ENCODE measurements at places on chromosomes 3 and 15.

GRCh38 chr3:11583638-11584046 is 60.1 kb downstream of the VGLL4 start:
- no peak for DNase-seq

DNA sequence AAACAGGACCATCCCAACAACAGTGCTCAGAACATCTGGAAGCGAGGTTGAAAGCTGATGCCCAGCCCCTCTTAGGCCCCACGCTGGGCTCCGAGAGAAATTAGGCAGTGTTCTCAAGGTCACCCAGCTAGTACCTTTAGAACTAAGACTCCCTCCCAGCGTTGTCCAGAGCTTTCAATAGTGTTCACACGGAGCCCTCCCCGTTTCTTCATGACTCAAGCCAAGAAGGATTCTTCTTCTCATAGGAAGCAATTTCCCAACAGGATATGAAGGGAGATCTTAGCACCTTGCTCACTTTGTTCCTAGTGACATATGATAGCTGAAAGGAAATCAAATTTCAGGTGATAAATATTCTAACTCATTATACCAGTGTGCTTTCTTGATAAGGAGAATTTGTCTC is 244.2 kb upstream of the ST8SIA2 start:
- DNase-seq, result no peak

GRCh38 chr3:72665701-72666446 is 182.4 kb downstream of the SHQ1 start:
- peak; percentile 23 for DNase-seq

GRCh38 chr3:8489278-8489792 is 12.3 kb upstream of the LMCD1 start:
- no peak for DNase-seq

Data from hematopoietic multipotent progenitor cell treated with erythropoietin and hydrocortisone succinate and interleukin-3 and kit ligand, for 17 days (in vitro differentiated cells).